ENCODE measurements at places on chromosomes 3 and 15. TPM values are rescaled to one million over a fixed set of nuclear protein-coding genes. Genes with fewer than 3 reads are reported as not detected.

- H3K36me3 ChIP-seq: peaks cover 6% of the 10 kb centered on the region
- no peak for DNase-seq
- peaks cover 78% of the 10 kb centered on the region for H3K4me1 ChIP-seq
- H3K27ac ChIP-seq: peak overlapping the region; percentile 67
- no peaks in the 10 kb centered on the region for H3K27me3 ChIP-seq
- peak overlapping the region; percentile 23 for H3K4me3 ChIP-seq
Observed at GRCh38 chr3:172171396-172172075, 132.2 kb downstream of the FNDC3B start.

GRCh38 chr3:82474711-82475110 is 713.3 kb upstream of the GBE1 start:
- no peak overlapping the region for H3K27ac ChIP-seq
- DNase-seq: no peak
- H3K4me1 ChIP-seq: peaks cover 6% of the 10 kb centered on the region
- no peaks in the 10 kb centered on the region for H3K36me3 ChIP-seq

- H3K4me3 ChIP-seq: no peak overlapping the region
- H3K36me3 ChIP-seq: no peaks in the 10 kb centered on the region
- H3K27ac ChIP-seq: no peak overlapping the region
- no peaks in the 10 kb centered on the region for H3K27me3 ChIP-seq
Observed at GRCh38 chr3:61715886-61716527, 154.6 kb downstream of the PTPRG start.

DNA sequence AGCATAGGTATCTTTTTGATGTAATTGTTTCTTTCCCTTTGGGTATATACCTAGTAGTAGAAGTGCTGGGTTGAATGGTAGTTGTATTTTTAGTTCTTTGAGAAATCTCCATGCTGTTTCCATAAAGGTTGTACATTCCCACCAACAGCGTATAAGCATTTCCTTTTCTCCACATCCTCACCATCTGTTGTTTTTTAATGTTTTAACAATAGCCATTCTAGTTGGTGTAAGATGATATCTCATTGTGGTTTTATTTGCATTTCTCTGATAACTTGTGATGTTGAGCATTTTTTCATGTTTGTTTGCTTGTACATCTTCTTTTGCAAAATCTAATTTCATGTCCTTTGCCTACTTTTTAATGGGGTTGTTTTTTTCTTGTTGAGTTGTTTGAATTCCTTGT is 80.0 kb upstream of the TMC3 start:
- no peak overlapping the region for H3K27ac ChIP-seq
- peaks cover 2% of the 10 kb centered on the region for H3K36me3 ChIP-seq
- H3K4me3 ChIP-seq: no peak overlapping the region

DNA sequence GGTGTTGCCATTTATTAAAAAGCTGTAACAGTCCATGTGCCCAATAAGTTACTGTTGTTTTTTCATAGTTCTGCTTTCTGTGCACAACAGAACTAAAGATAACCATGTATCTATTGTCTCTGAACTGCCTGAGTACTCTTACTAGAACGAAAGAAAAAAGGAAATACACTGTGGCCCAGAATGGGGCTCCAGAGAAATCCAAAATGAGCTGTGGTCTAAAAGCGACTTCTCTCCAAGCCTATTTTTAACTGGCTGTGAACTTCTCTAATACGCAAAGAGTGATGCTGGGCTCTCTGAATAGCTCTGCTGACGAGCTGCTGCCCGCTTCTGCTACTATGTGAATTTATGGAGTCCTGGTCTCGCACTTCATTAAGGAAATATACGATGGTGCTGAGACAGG is 56.2 kb upstream of the LPP start:
- no peak for DNase-seq
- no peak overlapping the region for H3K4me3 ChIP-seq
- no peaks in the 10 kb centered on the region for H3K4me1 ChIP-seq
- no peaks in the 10 kb centered on the region for H3K27me3 ChIP-seq
- no peaks in the 10 kb centered on the region for H3K36me3 ChIP-seq

GRCh38 chr3:141367038-141367730 is 1.1 kb upstream of the ZBTB38 start:
- H3K36me3 ChIP-seq: no peaks in the 10 kb centered on the region
- H3K4me3 ChIP-seq: no peak overlapping the region
- DNase-seq: no peak
- peaks cover 54% of the 10 kb centered on the region for H3K4me1 ChIP-seq
- H3K27me3 ChIP-seq: no peaks in the 10 kb centered on the region

- no peaks in the 10 kb centered on the region for H3K4me1 ChIP-seq
- H3K4me3 ChIP-seq: no peak overlapping the region
- H3K36me3 ChIP-seq: no peaks in the 10 kb centered on the region
- no peaks in the 10 kb centered on the region for H3K27me3 ChIP-seq
Observed at GRCh38 chr3:137219801-137220445, 262.1 kb downstream of the IL20RB start.

GRCh38 chr3:146783446-146783845 is 178.3 kb upstream of the PLSCR5 start:
- no peaks in the 10 kb centered on the region for H3K27me3 ChIP-seq
- no peak overlapping the region for H3K4me3 ChIP-seq
- no peak for DNase-seq
- peak overlapping the region; percentile 66 for H3K27ac ChIP-seq
- peaks cover 56% of the 10 kb centered on the region for H3K4me1 ChIP-seq

DNA sequence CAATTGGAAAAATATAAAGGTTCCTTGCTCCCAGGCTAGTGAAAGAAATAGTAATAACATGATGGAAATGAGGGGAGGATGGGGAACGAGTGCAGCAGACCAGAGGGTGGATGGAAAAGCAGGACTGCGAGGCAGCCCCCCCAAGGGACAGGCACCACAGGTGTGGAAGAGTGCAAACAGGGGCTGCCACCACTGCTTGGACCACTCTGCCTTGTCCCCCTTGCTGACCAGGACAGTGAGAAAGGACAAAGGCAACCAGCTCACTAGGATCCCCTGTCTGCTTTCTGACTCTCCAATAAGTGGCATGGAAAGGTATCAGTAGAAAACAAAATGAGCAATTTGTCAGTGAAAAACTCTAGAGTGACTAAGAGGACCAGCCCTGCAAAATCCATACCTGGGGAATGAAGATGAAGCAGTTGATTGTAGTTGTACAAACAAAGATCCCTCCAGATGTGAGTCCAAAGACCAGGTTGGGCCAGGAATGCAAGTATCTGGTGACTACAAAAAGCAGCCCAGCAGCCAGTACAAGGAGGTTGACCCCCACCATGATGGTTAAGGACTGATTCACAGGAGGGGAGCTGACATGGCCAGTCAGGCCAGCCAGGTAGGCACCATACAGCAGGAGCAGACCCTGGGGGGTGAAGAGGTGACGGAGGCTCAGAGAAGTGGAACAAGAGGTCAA is 86.6 kb upstream of the GSK3B start:
- H3K27ac ChIP-seq: no peak overlapping the region
- no peak overlapping the region for H3K4me3 ChIP-seq
- DNase-seq: peak; percentile 73
- H3K4me1 ChIP-seq: peaks cover 37% of the 10 kb centered on the region

DNA sequence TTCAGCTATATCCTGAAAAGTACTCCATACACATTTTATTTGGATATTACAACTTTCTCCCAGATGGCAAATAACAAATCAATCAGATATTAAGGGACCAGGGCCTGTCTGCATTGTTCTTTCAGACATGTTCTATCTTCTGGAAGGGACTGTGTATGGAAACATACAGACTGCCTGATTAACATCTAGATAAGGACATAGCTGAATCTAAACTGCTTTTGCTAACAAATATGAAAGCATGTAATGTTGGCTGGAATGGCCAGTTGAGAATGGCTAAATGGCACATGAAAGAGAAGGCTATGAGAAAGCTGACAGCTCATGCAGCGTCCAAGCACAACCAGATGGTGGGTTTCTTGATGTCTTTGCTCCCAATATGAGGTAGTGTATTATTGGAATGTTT is 149.4 kb downstream of the CFAP20DC start:
- no peaks in the 10 kb centered on the region for H3K36me3 ChIP-seq
- DNase-seq: no peak
- no peak overlapping the region for H3K4me3 ChIP-seq
- H3K4me1 ChIP-seq: peaks cover 8% of the 10 kb centered on the region
- no peak overlapping the region for H3K27ac ChIP-seq

GRCh38 chr3:38840987-38841386 is 25.0 kb upstream of the SCN10A start:
- H3K27ac ChIP-seq: no peak overlapping the region
- peaks cover 3% of the 10 kb centered on the region for H3K4me1 ChIP-seq
- no peaks in the 10 kb centered on the region for H3K36me3 ChIP-seq
- DNase-seq: no peak

DNA sequence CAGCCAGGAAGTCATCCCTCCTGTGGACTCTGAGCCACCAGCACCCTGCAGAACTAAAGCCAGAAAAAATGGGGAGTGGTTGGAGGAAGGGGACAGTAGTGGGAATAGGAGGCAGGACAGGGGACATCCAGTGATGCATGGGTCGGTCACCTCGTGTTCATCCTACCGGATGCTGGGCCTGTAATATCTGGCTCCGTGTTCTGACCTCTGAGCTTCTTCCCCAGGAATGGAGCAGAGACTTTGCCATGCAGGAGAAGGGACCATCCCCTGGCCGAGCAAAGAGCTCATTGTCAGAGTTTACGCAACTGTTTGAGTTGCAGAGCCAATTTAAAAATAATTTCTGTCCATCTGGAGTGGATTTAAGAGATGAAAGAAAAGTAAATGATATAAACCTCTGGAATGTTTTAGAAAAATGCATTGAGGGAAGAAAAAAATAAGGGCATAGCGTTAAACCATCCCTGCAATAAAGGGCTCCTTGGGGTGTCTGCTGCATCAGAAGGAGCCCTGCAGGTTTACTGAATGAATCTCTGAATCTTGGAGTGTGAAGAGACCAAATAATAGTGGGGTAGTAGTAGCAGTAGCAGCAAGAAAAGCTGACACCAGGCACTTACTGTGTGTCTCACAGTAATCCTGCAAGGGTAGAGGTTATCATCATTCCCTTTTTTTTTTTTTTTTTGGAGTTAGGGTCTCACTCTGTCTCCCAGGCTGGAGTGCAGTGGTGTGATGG is 70.9 kb downstream of the AAGAB start:
- H3K4me3 ChIP-seq: no peak overlapping the region
- peaks cover 37% of the 10 kb centered on the region for H3K36me3 ChIP-seq
- H3K27ac ChIP-seq: no peak overlapping the region
- no peaks in the 10 kb centered on the region for H3K27me3 ChIP-seq
- peaks cover 23% of the 10 kb centered on the region for H3K4me1 ChIP-seq

DNA sequence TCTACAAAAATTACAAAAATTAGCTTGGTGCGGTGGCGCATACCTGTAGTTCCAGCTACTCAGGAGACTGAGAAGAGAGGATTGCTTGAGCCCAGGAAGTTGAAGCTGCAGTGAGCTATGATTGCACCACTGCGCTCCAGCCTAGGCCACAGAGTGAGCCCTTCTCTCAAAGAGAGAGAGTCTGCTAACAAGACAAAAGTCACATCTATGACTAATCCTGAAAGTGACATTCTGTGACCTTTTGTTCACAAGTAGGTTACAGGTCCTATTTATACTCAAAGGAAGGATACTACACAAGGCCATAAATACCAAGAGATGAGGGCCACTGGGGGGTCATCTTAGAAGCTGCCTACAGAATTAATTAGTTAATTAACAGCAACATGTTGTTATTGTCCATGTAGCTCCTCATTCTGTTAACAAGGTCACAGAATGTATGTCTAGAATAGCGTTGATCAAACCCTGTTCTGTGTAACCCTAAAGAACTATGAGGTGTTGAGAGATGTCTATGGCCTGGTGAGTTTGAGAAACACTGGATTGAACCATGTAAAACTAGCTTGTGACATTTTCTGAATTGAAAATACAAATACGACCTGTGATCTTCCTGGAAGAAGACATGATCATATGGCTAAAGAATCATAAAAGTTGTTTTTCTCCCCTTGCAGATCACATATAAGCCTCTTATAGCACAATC is 97.0 kb downstream of the SAMMSON start:
- peaks cover 27% of the 10 kb centered on the region for H3K27me3 ChIP-seq
- no peaks in the 10 kb centered on the region for H3K36me3 ChIP-seq
- no peak overlapping the region for H3K27ac ChIP-seq
- H3K4me3 ChIP-seq: no peak overlapping the region

GRCh38 chr3:133706033-133706432 is 40.2 kb upstream of the TF start:
- H3K4me1 ChIP-seq: no peaks in the 10 kb centered on the region
- no peak for DNase-seq
- H3K36me3 ChIP-seq: no peaks in the 10 kb centered on the region
- H3K27me3 ChIP-seq: peaks cover 60% of the 10 kb centered on the region

DNA sequence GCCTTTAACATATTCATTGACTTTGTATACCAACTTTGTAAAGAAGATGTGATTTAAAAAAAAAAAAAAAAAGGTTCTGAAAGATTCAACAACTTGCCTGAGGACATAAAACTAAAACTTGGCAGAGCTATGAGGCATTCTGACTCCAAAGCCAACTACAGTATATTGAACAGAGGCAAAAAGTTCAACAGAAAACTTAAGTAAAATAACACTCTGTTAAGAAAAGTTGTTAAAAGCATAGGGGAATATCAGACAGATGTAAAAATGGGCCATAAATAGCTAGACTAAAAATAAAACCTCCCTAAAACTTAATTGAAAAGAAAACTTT is 23.4 kb downstream of the GOLIM4 start:
- no peaks in the 10 kb centered on the region for H3K27me3 ChIP-seq
- no peak for DNase-seq
- no peaks in the 10 kb centered on the region for H3K36me3 ChIP-seq
- H3K4me3 ChIP-seq: no peak overlapping the region
- H3K4me1 ChIP-seq: peaks cover 32% of the 10 kb centered on the region

- no peak overlapping the region for H3K4me3 ChIP-seq
- H3K4me1 ChIP-seq: peaks cover 34% of the 10 kb centered on the region
- no peaks in the 10 kb centered on the region for H3K27me3 ChIP-seq
- H3K36me3 ChIP-seq: peaks cover 39% of the 10 kb centered on the region
- H3K27ac ChIP-seq: no peak overlapping the region
- no peak for DNase-seq
Observed at GRCh38 chr3:16335772-16336645, 71.0 kb downstream of the OXNAD1 start.

ANKUB1 gene
- total RNA-seq: not detected

GOLGA6L7 gene
- total RNA-seq: not detected

SEMA6D gene
- total RNA-seq: 12.1 TPM

PRTG gene
- total RNA-seq: 2.2 TPM

TMOD2 gene
- total RNA-seq: 4.3 TPM

NEK10 gene
- 10.1 TPM for total RNA-seq

DUOX1 gene
- total RNA-seq: not detected

SLC12A1 gene
- total RNA-seq: not detected

FEZF2 gene
- not detected for total RNA-seq
